ENCODE measurements at places on chromosomes 4 and X.

DNA sequence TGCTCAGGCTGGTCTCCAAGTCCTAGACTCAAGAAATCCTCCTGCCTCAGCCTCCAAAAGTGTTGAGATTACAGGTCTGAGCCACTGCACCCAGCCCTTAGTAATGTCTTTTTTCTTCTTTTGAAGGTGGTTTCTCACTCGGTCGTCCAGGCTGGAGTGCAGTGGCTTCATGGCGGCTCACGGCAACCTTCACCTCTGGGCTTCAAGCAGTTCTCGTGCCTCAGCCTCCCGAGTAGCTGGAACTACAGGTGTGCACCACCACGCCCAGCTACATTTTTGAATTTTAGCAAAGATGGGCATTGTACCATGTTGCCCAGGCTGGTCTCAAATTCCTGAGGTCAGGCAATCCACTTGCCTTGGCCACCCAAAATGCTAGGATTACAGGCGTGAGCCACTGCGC, 32.3 kb upstream of the ASMTL start:
- no peak for DNase-seq

GRCh38 chr4:19575924-19576323, 675.8 kb upstream of the SLIT2 start:
- no peak for DNase-seq

DNA sequence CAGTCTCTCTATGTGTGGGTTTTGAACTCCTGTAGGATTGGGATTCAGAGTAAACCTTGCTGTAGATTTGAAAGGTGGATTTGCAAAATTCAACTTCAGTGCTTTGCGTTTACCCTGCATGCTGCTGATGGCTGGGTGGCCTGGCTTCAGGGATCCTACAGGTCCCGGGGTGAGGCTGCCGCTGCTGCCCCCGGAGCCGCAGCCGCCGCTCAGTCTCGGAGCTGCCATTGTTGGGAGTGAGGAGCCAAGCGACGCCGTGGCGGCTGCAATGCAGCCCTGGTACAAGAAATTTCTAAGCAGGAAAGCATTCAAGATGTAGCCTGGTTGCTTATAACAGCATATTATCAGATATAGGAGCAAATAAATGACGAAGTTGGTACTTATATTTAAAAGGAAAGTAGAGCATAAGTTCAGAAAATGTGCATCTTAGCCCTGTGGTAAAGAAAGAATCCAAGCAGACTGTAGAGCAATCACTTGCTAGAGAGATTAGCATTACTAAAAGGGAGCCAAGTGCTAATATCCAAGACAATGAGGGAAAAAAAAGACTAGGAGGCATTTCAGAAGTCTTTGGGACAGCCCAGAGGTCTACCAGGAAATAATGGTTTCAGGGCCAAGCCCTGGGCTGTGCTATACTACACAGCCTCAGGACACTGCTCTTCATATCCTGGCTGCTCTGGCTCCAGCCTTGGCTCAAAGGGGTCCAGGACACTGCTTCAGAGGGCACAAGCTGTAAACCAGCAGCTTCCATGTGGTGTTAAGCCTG, 36.9 kb upstream of the CHIC1 start:
- DNase-seq = no peak

- DNase-seq = no peak
Observed at GRCh38 chr4:79199743-79200142, 126.1 kb downstream of the NAA11 start.

- DNase-seq = no peak
Observed at GRCh38 chrX:41475191-41475590, 28.0 kb downstream of the NYX start.

DNA sequence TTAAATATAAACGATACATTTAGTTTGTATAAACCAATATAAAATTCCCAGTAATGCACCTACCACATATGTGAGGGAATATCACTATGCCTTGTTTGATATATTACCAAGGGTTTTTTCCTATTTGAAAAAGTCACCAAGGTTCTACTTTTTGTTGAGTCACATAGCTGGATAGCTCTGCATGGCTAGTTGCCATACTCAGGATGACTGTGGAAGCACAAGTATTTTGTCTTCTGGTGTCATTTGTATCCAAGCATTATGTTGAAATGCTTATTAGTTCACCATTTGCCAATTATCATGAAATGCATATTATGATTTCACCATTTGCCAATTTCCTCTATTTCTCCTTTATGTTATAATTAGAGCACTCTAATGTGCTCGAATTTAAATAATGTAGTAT, 162.7 kb upstream of the TTC29 start:
- DNase-seq = no peak

GRCh38 chrX:10892621-10893225, 218.4 kb upstream of the HCCS start:
- DNase-seq = no peak

DNA sequence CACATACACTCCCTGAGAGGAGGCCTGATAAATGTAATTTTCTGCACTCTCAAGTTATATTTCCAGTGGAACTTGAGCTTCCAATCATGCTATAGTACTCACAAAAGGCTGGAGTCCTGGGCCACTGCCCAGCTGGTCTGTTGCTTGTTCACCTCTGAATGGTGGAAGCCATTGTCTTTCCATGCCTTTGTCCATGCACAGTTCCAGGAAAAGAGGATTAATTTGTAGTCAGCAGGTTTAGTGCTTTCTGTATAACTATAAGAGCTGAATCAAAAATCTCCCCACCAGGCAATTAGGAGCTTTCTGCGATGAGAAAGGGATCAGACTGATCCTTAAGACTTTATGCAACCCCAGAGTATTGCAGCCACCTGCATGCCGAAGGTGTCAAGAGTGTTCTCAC, 195.4 kb upstream of the PGRMC2 start:
- DNase-seq = no peak

DNA sequence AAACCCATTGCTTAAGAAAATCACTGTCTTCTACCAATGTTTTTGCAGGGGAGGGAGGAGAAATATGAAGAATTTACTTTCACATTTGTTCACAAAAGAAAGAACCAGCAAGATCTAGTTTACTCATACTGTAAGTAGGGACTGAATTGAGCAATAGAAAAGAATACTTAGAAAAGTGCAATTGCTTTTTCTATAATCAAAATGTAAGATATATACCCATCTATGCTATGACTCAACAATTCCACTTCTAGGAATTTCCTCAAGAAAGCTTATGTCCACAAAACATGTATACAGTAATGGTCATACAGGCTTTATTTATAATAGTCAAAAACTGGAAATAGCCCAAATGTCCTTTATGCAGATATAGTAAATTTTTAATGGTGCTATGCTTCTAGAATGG, 196.4 kb downstream of the LRBA start:
- no peak for DNase-seq

GRCh38 chr4:83974111-83974780, 438.3 kb downstream of the GPAT3 start:
- DNase-seq = no peak

DNA sequence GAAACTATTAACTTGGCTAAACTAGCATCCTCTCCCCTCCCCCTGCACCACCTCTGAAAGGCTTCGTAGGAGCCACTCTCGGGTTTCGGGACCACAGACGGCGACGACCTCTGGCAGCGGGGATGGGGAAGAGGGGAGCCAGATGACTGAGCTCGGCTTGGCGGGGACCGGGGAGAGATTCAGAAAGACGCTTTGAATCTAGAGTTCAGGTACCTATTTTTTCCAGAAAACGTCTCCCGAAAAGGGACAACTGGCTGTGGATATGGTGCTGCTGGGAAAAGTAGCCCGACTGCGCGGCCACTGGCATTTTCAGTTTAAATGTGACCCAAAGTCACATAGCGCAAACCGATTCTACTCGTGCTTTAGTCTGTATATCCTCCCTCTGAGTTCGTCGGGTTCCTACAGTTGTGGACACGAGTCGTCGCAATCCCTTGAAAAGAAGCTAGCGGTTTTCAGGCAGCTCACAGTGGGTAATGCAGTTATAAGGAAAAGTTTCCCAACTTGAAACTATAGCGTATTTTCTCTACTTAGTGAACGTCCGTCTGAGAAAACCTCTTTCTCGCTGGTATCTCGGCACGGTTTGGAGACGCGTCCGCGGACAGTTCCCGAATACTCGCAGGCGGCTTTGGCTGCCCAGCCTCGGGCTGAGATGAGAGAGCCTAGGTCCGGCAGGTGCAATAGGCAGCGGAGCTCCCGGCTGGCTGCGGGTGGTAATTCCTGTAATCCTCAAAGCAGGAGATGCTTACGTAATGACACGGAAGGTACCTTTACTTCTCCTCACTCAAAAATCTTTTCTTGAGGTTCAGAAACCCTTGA, 1.3 kb downstream of the PARM1 start:
- no peak for DNase-seq

Data from stimulated activated CD4-positive, alpha-beta T cell treated with anti-CD3 and anti-CD28 coated beads, Interleukin-2, amount 100 ng/mL, for 4 hours (primary cell).